AG10803 (cell line): ENCODE measurements at places on chromosomes 1 and 21.

DNA sequence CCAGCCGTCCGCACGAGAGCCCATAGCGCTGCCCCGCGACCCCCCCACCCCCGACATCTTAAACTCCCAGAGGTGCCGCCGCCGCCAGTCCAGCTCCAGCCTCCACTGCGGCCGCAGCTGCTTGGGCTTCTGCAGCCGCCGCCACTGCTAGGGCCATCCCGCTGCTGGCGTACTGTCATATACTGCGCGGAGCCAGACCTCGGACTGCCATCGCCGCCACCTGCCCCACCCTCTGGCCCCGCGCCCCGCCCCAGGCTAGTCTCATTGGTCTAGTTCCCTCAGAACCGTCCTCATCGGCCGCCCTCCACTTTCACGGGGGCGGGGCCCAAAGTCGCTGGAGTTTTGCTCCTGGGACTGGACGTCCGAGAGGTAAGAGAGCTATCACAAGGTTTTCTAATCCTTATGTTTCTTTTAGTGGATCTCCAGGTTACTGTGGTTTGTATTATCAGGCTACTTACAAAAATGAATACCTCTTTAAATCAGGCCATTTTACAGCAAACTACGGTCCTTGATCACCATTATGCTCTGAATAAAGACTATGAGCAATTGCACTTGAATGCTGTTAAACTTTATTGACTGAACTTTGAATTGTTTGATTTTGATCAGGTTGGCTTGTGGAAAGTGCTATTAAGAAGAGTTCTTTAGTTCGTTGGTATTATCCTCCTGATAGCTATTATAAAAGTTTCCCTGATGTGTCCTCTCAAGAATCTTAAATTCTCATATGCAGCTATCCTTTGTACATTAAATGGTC, 2.8 kb upstream of the CD1D start:
- peak; percentile 48 for DNase-seq

DNA sequence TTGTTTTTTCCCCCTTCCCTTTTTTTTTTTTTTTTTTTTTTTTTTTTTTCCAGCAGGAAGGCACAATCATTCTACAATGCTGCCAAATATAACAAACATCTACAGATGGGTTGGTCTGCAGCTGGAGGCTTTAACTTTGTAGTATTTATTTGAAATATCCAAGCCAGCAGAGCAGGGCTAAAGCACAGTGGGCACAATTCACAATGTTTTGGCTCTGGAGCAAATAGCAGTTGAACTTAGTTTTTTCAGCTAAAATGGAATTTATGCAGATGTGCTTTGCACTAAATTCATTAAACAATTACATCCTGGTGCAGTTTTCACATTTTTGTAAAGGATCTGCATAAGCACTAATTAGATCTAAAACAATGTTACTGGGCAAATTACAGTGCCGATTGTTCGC, 39.8 kb upstream of the ZBTB18 start:
- no peak for DNase-seq

DNA sequence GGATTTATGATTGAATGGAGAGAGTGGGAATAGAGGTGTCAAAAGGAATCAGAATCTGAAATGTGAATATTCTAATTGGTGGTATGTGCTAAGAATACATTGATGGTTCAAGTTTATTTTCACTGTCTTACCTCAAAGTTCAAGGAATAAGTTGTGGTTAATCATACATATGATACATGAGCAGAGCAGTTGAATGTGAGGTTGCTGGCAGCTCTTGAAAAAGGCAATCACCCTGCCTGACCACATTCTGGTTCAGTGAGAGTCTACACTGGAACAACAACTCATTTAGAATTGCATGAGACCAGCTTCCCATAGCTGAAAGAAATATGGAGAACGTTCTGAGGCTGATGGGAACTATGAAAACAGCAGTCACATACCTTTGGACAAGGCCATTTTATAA, 68.3 kb upstream of the ARHGAP29 start:
- peak; percentile 79 for DNase-seq

- no peak for DNase-seq
Observed at GRCh38 chr1:89833183-89834082, 12.6 kb downstream of the LRRC8D start.
